ENCODE measurements at places on chromosomes 12 and 14.

- DNase-seq, result no peak
Measured at GRCh38 chr12:116266168-116266601, 11.3 kb downstream of the MED13L start.

GRCh38 chr14:104542871-104543830 lies 36.4 kb upstream of the C14orf180 start:
- no peak for DNase-seq

GRCh38 chr12:26345471-26346003 lies 150.2 kb downstream of the SSPN start:
- no peak for DNase-seq

- DNase-seq, result no peak
Measured at GRCh38 chr14:70555890-70556289, 21.1 kb upstream of the ADAM20 start.

- no peak for DNase-seq
Measured at GRCh38 chr12:103401421-103401820, 94.3 kb downstream of the C12orf42 start.

- DNase-seq, result no peak
Measured at GRCh38 chr14:68840454-68840853, 47.6 kb upstream of the ZFP36L1 start.

DNA sequence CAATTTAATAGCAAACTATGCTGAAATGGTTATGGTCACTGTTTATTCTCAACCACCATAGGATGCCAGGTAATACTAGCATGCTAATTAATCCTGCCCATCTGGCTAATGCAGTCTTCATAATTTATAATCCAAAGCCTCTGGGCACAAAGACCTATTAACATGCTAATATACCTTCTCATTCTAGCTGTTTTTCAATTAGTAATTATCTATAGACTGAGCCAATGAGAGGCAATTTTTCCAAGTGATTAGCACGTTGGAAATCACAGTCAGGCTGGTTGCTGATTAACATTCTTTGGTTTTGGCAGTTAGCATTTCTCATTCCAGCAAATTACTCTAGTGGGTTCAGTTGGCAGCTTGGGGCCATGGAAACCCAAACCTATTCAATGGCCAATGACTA lies 357.2 kb downstream of the SEC23A start:
- no peak for DNase-seq

DNA sequence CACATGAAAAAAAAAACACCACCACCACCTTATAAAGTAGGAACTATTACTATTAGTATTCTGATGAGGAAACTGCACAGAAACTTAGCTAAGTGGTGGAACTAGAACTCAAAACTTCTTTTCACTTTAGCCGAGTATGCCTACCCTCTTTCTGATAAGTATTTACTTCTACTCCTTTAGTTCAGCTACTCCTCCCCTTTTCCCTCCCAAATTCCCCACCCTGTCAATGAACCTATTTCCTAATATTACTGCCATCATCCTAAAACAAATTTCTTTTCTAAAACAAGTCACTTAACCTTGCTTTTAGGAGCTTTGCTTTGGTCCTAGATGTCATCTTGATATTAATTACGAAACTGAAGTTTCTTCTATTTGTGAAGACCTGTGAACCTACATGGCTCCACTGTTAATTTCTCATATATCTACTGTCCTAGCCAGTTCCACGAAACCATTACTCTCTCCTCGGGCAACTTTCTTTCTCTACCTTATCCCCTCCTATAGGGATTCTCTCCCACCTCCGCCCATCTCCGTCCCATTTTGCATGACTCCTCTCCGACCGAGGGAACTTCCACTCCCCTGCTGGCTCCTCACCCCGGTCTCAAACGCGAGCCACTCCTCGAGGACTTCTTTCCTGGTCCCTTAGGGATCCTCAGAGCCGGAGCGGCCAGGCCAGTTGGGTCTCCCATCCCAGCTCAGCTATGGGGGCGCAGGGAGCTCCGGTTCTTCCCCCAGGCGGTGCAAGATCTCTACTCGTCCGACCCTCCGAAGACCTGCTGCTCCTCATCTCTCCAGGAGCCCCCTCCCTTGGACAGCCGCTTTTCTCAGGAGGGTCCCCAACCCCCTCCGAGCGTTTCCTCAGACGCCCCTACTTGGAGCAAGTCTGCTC lies 1.1 kb downstream of the NUMB start:
- no peak for DNase-seq

GRCh38 chr12:92939116-92939515 lies 10.0 kb upstream of the EEA1 start:
- DNase-seq, result no peak

- DNase-seq, result no peak
Measured at GRCh38 chr12:46490635-46491034, 118.1 kb upstream of the SLC38A2 start.

DNA sequence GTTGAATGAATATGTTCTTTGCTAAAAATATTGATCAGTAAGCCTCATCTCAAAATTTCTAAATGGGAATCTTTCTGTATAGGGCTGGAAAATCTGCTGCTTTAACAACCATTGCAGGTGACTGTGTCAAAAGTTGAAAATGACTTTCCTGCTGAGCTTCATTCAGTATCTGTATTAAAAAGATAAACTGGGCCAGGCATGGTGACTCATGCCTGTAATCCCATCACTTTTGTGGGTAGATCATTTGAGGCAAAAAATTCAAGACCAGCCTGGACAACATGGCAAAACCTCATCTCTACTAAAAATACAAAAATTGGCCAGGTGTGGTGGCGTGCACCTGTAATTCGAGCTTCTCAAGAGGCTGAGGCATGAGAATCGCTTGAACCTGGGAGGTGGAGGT lies 213.7 kb upstream of the SYT10 start:
- no peak for DNase-seq

DNA sequence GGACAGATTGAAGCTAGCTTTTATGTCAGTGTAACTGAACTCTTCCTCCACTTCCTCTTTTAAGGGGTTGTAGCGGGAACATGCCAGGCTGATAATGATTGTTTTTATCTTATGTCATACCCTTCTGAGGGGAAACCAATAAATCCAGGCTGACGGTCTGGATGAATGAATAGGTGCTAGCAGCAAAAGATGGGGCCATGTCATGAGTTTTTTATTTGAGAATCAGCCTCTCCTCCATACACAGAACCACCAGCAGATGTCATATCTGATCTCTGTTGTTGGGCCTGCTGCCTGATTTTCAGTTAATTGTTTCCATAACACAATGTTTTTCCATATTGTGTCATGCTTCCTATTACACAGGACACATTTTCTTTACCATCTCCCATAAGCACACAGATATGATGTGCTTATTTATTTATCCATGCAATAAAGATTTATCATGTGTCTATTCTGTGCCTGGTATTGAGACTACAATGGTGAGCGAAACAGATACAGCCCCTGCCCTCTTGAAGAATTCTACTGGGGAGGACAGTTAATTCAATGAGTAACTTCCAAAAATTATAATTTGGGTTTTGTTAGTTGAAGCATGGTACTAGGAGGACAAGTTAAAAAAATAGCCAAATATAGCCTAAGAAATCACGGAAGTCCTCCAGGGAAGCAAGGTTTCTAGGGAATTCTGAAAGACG lies 33.6 kb upstream of the CRY1 start:
- DNase-seq, result no peak

DNA sequence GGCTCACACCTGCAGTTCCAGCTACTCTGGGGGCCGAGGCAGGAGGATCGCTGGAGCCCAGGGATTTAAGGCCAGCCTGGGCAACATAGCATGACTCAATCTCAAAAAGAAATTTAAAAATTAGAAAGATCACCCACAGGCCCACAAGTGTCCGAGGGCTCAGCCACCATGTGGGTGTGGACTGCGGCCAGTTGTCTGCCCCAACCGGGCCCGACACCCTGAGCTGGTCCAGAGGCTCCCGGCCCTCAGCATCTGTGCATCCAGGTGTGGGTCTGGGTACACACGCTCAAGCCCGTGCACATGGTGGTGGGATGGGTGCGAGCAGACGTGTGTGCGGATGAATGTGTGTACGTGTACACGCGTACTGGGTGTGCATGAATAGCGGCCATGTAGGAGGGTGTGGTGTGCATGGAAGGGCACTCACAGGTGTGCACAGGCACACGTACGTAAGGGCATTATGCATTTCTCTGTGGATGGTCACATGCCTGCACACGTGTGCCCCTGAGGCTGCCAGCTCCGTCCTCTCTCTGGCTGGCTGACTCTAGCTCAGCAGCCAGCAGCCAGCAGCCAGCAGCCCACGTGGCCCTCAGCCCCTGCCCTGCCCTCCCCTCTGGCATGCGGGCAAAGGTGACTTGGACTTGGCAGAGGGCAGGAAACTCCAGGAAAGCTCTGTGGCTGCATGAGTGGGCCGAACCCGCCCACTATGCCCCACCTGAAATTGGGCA lies 23.3 kb upstream of the NUDT14 start:
- no peak for DNase-seq

GRCh38 chr14:67622675-67623074 lies 3.0 kb downstream of the ARG2 start:
- DNase-seq, result no peak

- DNase-seq, result no peak
Measured at GRCh38 chr14:94113073-94113472, 2.5 kb downstream of the IFI27 start.

- no peak for DNase-seq
Measured at GRCh38 chr14:24133735-24134134, 2.3 kb upstream of the PSME1 start.

DNA sequence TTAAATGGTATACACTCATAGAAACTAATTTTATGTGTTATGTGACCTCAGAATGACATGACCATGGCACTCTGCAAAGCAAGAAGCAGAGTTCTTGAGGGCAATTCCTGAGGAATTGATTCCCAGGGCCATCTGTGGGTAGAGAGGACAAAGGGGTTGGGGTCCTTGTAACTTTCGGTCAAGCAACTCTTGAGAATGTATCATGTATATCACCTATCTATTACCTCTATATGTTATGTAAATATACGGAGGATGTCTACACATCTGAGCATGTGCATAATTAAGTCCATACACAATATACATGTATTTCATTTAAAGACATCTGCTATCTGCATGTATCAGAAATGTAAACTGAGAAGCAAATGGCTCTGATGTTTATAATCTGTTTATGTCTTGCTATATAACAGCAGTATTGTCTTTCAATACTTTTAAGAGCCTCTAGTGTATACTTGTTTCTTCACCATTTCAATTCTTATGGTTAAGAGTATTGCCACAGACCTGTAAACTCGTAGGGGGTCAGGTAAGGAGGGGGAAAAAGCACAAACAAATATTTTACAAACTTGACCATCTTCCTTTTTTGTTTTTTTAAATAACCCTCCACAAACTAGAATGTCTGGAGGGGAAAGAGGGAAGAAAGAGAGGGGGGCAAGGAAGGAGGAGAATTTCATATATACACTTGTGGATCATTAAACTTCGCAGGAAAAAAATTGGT lies 4.5 kb downstream of the FOXA1 start:
- no peak for DNase-seq

GRCh38 chr14:44215660-44216059 lies 291.4 kb downstream of the FSCB start:
- no peak for DNase-seq

DNA sequence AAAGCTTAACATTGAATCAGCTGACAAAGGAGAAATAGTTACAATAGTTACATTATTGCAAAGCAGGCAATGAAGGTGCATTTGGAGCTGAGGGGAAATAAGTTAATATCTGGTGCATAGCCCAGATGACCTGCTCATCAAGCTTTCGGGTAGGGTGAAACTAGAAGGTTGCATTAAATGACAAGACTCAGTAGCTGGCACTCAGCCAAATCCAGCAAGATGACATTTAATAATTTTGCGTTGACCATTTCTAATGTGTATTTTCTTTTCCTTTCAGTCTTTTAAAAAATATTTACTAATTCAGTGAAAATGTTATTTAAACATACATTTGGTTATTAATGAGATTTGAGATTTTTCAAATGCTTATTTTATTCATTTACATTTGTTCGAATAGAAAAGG lies 188.6 kb downstream of the SLC5A8 start:
- no peak for DNase-seq

DNA sequence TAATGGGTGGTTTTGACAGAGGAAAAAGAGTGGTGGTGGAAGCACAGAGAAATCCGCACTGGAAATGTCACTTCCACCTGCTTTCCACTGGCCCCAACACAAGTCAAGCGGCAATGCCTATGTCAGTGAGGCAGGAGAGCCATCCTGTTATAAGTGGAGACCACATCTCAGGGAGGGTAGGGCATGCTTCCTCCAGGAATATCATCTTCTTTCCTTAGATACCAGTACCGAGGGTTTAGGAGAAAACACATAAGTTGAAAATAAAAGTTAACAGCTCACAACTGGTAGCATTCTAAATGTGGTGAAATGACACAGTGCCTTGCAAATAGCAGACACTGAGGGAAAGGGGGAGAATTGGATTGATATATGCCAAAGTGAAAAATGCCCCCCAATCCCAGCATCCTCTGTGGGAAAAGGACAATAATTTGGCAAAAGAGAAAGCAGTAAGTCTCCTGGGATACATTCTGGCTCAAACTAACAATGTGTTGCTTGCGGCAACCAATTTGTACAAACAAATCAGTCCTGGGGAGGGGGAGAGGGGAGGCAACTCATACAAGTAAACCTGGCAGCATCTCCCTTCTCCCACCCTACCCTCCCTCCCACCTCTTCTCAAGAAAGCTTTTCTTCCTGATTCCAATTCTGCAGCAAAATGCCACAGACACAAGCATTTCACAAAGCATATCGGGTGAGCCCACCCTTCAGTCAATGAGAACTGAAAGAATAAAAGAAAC lies 57.1 kb downstream of the STON2 start:
- no peak for DNase-seq

- DNase-seq, result no peak
Measured at GRCh38 chr14:33933386-33933933, 17.4 kb downstream of the EGLN3 start.

GRCh38 chr12:48160807-48161206 lies 3.5 kb upstream of the ASB8 start:
- no peak for DNase-seq

- no peak for DNase-seq
Measured at GRCh38 chr14:79281244-79282152, 929.8 kb downstream of the DIO2 start.

- DNase-seq, result no peak
Measured at GRCh38 chr14:80845856-80846255, 95.7 kb downstream of the CEP128 start.

- no peak for DNase-seq
Measured at GRCh38 chr14:75972801-75973421, 8.9 kb downstream of the TGFB3 start.

- no peak for DNase-seq
Measured at GRCh38 chr14:70856851-70857495, 47.7 kb upstream of the MAP3K9 start.

DNA sequence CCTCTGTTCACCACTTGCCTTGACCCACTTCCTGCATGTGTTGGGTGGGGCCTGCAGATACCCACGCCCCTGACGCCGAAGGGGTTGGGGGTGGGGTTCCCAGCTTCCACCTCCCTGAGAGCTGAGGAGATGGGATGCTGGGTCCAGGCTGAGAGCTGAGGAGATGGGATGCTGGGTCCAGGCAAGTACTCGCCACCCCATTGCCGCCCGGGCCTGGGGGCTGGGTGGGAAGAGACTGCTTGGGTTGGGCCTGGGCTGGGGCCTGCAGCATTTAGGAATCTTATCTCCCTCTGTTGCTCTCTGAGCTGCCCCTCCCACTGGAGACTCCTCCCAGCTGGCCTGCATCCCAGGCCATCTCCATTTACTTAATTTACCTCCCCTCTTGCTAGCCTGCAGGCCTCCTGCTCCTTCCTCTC lies 17.4 kb downstream of the TEAD4 start:
- DNase-seq, result no peak

GRCh38 chr12:9391815-9392214 lies 183.6 kb upstream of the PZP start:
- no peak for DNase-seq

All from stimulated activated CD4-positive, alpha-beta T cell treated with anti-CD3 and anti-CD28 coated beads, Interleukin-1b, Interleukin-23, amount 100 ng/mL, for 1 hour (primary cell).